ENCODE measurements at places on chromosomes 12 and 14.
A peak's percentile ranks its signal among the peaks of the same experiment; 100 is the strongest.

DNA sequence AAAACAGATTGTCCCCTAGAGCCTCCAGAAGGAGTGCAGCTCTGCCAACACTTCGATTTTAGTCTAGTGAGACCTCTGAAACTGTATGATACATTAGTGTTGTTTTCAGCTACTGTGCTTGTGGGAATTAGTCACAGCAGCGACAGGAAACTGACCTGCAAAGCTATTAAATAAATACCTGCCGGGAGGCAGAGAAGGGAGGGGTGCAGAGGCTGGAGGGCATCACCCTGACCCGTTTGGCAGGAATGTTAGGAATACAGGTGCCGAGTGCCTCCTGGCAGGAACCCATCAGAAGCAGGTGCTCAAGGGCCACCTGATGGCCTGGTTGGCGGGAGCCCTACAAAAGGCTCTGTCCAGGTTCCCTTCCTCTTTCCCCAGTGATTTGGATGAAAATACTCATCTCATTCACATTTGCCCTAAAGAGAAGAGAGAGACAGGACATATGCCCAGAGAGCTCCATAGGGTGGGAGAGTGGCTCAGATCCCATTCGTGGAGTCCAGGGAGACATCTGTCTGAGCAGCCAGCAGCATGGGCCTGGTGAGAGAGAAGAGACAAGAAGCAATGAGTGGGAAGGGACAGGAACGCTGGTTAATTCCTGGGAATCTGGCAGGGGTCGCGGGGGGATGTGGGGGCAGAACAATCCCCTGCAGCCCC, 44.6 kb downstream of the C14orf132 start:
- DNase-seq: no peak

DNA sequence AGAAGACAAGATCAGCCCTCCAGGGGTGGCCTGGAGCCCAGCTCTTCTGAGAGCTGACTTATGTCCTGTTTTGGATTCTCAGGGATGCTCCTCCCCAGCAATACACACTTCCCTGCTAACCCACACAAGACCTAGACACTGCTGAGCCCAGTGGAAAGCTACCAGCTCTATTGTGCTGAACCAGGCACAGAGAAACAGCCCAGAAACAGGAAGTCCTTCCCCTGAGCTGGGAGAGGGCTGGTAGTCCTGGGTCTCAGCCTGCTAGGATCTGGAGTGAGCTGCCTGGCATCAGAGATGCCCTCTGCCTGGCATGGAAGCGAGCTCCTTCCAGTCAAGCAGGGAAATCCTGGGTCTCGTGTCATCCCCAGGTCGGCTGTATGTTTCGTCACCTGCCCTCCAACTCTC, 1.2 kb upstream of the LAG3 start:
- no peak for DNase-seq

- no peak for DNase-seq
These were observed 156.6 kb downstream of the PAX9 start for GRCh38 chr14:36818246-36818645.

DNA sequence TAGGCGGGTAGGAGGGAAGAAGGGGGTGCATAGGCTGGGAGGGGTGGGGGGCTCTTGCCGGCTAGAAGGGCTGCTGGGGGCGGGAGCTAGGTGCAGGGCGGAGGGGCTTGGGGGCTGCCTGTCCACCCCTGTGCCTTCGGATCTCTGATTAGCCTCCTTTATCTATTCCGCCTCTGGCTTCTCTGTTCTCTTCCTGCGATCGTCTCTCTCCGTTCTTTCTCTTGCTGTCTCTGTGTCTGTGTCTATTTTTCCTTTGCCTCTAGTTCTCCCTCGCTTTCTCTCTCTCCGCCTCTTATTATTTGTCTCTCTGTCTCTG, 166.7 kb upstream of the LHX5 start:
- DNase-seq: no peak

GRCh38 chr12:93698307-93699092, 21.3 kb downstream of the CRADD start:
- no peak for DNase-seq

DNA sequence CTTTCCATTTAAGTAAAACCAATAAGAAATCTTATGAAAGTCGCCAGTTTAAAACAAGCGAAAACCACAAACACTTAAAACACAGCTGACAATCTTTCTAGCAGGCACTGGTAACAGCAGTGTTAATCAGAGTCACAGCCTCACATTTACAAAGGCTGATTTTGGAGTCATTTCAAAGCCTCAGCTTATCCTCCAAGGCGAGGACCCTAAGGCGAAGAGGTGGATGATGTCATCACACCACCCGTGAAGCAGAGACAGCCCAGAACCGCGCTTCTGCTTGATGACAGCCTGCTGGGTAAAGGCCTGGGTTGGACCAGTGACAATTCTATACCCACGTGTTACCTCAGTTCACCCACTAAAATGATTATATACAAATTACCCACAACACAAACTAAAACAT, 10.1 kb downstream of the GOLGA3 start:
- no peak for DNase-seq

GRCh38 chr12:54975272-54975671, 9.3 kb downstream of the TESPA1 start:
- no peak for DNase-seq

- DNase-seq: no peak
These were observed 299.0 kb downstream of the CCDC91 start for GRCh38 chr12:28489246-28489645.

GRCh38 chr14:22588526-22589095, 413 bp downstream of the DAD1 start:
- DNase-seq: no peak

- DNase-seq: peak; percentile 95
These were observed 16.4 kb downstream of the NAV3 start for GRCh38 chr12:77847060-77847541.

- DNase-seq: no peak
These were observed 160.4 kb downstream of the AACS start for GRCh38 chr12:125225641-125226040.

GRCh38 chr14:37153483-37153882, 18.9 kb downstream of the SLC25A21 start:
- no peak for DNase-seq
